ENCODE measurements at places on chromosomes 7 and 10.

DNA sequence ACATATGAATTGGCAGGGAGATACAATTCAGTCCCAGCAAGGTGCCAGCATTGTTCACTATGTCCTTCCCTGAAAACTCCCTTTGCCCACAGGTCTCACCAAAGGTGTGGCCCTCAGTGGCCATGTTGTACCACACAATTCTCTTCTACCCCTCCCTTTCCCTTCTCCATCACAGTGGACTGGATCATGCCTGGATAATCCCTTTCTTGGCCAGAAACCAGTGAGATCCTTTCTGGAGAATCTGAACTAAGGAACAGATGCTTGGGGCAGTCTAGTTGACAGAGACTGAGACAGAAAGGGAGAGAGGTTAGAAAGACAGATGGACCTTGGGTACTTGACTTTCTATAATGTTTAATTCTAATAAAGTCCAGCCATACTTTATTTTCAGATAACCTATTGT is 9.5 kb downstream of the NMT2 start:
- DNase-seq, result no peak

DNA sequence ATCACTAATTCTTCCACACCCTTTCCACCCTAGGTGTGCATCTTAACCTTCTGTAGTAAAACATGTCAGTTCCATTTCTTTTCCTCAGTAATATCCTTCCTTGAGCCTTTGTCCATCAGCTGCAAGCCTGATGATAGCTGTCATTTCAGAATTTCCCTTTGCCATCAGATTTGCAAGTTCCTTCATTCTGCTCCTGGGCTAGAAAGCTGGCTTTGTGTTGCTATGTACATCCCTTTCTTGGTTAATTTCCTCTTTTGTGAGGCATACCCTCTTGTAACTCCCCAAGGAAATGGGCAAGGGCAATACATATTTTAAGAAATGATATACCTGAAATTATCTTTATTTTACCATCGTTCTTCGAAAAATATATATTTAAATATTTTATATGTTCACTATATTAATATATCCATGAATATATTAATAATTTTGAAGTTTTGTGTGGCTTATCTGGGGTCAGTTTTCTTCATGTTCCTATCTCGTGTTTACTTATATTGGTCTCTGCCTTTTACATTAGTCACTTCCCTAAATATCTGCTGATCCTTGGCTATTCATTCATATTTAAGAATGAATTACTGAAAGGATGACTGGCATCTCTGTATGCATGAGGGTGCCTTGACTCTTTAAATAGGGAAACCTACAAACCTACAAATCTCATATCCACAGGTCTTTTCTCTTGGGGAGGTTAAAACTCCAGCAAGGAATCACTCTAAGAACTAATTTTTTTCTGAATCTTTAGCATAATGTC is 143.8 kb downstream of the ZNF22 start:
- DNase-seq, result no peak

GRCh38 chr10:69567920-69568319 is 5.3 kb downstream of the NEUROG3 start:
- DNase-seq, result no peak

- no peak for DNase-seq
Observed at GRCh38 chr10:6841761-6842160, 261.7 kb upstream of the PRKCQ start.

DNA sequence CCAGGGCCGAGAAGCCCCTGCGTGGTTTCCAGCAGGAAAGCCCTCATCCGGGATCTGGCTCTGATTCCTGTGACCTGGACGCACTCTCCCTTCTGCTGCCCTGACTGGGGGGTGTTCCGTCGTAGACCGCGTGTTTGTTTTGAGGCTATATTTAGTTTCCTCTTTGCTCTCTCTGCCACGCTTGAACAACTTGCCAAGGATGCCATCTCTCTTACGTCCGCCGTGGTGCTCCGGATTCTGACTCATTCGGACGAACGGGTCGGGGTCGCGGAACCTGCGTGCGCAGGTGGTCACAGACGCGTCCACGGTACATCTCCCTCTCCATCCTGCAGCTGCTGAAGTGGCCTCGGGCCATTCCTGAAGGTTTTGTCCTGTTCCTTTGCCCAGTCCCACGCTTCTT is 10.4 kb upstream of the SORCS3 start:
- DNase-seq, result no peak

- no peak for DNase-seq
Observed at GRCh38 chr10:14560274-14560673, 214.4 kb downstream of the FAM107B start.

GRCh38 chr10:131655101-131655849 is 245.5 kb upstream of the PPP2R2D start:
- no peak for DNase-seq

DNA sequence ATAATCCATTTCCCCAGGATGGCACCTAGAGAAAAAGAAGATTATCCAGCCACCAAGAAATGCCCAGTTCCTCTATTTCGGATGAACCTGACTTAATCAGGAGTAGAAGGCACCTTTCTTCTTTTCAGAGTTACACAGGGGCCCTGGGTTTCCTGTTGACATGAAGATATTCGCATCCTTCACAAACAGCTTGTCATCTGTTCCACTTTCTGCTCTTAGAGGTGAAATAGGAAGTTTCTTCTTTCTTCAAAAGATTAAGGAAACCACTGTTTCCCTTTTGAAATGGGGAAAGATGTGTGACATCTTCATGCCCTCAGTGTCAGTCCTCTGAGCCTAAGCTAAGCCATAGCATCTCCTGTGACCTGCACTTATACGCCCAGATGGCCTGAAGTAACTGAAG is 39.1 kb upstream of the RAB18 start:
- DNase-seq, result no peak

- DNase-seq, result no peak
Observed at GRCh38 chr10:124083740-124084397, 9.5 kb downstream of the CHST15 start.

GRCh38 chr10:73866621-73867020 is 7.7 kb downstream of the CAMK2G start:
- no peak for DNase-seq

DNA sequence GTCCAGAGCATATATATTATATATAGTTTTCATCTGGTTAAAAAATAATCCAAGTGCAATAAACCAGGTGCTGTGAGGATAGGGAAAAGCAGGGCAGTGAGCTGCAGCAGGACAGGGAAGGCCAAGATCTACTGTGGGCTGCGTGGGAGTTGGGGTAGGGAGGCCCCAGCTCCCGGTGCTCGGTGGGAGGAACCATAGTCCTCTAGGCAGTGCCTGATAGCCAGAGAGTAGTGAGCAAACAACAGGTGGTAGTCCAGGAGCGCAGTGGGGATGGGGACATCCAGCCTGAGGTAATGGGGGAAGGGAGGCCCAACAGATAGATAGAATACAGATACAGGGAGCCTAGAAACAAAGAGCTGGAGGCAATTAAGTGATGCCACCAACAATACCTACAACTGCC is 4.1 kb upstream of the BMPR1A start:
- DNase-seq, result no peak

GRCh38 chr10:23530079-23530478 is 91.2 kb downstream of the OTUD1 start:
- DNase-seq, result peak; percentile 6

- DNase-seq, result no peak
Observed at GRCh38 chr10:63066606-63067005, 66.5 kb upstream of the NRBF2 start.

GRCh38 chr7:30206942-30207341 is 72.2 kb downstream of the MTURN start:
- no peak for DNase-seq

- no peak for DNase-seq
Observed at GRCh38 chr7:13067036-13067435, 379.6 kb downstream of the ARL4A start.

DNA sequence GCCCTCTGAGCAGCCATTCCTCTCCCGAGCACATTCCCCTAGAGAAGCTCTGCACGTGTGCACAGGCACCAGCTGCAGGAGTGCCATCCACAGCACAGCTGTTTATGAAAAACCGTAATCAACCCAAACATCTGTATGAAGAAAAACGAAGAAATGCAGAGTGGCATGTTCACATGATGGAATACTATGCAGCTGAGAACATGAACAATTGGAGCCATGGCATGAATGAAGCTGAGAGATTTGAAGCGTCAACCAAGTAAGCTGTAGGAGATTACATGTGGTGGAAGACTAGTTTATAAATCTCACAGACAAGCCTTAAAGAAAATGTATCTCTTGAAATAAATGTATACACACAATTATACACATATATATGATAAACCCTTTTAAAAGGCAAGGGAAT is 176.5 kb downstream of the EBF3 start:
- no peak for DNase-seq

Measured in SW 1271 (cell line).